ENCODE measurements at places on chromosomes 3 and 15.
A peak's percentile ranks its signal among the peaks of the same experiment; 100 is the strongest.

DNA sequence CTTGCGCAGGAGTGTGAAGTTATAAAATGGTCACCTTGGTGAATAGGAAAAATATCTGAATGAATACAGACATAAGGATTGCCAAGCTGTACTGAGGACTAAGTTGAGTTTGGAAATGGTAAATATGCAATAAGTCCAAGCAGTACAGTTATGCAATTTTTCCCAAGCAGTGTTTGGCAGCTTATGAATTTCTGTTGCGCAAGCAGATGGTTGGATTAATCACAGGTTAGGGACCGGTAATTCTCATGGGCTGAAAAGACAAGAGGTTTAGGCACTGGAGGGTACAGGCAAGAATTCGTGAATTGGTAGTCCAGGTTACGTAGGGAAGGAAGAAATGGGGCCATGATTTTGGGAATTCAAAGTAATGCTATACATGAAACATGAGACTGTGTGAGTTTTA lies 210.3 kb downstream of the RAP2B start:
- DNase-seq: no peak

DNA sequence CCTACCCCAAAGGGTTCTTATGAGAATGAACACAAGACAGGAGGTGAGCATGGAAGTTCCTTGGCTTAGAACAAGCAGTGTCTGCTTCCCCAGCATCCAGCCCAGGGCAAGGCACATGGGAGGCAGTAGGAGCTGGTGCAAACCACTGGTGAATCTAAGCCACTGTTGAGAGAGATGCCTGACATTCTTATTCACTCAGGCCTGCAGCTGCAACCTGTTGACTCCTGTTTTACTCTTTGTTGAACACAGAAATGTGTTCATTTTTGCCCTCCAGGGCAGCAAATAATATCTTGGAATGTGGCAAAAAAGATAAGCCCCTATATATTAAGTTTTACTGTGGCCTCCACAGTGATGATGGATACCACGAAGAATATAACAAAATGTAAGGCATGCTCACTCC lies 8.9 kb upstream of the PAK6 start:
- no peak for DNase-seq

DNA sequence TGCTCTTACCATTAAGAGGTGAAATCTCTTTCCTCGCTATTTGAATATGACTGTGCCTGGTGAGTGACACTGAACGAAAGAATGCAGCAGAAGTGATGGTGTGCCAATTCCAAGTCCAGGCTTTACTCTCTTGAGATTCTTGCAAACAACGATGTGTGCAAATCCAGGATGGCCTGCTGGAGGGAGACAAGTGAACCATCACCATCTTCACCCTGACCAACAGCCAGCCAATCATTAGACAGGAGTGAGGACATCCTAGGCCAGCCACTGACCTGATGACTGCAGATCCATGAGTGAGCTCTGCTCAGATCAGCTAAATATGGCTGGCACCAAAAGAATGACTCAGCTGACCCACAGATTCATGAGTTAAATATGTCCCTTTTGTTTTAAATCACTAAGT lies 878.0 kb downstream of the PDCD6IP start:
- DNase-seq: peak; percentile 65

- DNase-seq: no peak
Measured at GRCh38 chr15:99315636-99316035, 64.4 kb downstream of the LRRC28 start.

GRCh38 chr3:179672918-179673317 lies 20.1 kb downstream of the USP13 start:
- DNase-seq: no peak

- no peak for DNase-seq
Measured at GRCh38 chr15:44804298-44805046, 68.1 kb downstream of the TRIM69 start.

DNA sequence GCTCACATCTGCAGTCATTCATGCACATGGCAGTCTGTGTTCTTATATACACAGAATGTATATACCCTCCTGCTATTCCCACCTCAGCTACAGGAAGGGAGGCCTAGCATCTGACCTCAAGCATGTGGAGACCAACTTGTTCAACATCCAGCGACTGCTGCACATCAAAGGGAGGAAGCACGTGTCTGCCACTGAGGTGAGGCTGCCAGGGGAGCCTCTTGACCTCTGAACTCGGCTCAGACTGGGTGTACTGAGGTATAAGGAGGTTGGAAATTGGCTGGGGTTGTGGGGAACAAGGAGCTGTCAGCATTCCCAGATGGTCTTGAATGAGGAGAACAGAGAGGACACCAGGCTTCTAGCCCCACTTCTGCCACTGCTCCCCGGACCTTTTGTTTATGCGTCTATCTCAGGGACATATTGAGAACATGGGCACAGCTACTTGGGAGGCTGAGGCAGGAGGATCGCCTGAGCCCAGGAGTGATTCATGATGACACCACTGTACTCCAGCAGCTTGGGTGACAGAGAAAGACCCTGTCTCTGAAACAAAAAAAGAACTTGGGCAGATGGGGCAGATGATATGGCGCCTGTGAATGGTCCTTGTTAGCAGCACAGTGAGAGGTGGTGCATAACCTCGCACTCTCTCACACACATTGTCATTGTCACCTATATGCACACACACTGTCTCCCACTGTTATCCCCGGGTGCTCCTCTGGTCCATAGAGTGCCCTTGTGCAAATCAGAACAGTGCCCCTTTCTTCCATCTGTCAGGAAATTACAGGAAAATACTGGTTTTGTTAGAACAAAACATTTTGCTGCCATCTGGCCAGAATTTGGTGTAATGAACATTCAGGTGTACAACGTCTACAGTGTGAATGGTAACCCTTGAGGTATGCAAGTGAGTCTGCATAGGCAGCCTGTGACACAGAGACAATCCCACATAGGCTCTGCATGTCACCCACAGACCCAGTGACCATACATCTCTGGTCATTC lies 5.4 kb downstream of the VILL start:
- no peak for DNase-seq

DNA sequence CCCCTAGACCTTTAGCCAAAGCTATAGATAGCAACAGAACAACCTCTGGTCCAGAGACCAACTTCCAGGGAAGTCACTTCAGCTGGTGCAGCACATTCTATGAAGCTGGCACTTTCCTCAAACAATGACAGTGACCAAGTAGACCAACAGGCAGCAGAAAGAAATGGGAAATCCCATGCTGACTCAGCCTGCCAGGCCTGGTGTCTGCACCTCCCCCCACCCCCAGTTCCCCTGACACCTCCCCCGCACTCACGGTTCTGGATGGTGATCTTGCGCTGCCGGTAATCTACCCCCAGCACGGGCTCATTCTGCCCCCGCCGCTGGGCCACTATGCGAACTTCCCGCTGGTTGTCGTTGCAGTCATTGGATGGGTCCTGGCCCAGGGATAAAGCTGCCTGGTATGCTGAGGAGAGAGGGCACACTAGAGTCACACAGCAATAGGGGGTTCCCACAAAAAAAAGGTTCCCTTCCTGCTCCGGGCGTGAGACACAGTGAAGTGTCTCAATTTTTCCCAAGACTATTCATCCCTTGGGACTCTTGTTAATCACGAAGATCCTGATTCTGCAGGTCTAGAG lies 17.0 kb downstream of the ILDR1 start:
- no peak for DNase-seq

- DNase-seq: peak; percentile 45
Measured at GRCh38 chr3:64399205-64399800, 174.0 kb upstream of the PRICKLE2 start.

DNA sequence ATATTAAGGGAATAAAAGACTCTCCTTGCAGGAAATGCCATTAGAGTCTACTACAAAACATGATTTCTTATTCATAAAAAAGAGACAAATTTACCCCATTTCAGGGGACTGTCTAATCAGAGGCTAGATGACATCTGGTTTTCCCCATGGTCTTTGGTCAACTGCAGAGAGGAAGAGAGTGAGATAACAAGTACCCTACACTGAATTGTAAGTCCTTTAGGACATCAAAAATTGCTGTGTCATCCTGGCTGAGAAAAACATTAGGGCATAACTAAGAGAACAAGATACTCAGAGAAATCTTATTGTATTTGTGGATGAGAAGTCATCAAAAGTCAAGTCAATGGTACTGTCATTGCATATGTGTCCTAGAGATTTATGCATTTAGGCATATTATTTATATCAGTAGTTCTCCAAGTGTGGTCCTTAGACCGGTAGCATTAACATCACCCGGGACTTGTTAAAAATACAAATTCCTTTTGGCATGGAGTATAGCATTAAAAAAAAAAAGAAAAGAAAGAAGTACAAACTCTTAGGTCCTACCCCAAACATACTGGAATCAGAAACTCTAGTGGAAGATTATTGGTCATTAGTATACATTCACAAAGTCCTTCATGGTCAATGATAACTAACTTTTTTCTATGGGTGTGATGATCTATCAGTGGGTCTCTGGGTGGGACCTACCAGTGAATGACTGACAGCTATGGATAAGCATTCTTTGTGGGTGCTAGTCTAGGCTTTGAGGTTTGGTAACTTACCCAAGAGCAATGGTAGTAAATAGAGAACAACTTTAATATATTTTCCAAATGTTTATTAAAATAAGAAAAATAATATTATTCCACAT lies 29.0 kb upstream of the TBC1D5 start:
- DNase-seq: no peak

DNA sequence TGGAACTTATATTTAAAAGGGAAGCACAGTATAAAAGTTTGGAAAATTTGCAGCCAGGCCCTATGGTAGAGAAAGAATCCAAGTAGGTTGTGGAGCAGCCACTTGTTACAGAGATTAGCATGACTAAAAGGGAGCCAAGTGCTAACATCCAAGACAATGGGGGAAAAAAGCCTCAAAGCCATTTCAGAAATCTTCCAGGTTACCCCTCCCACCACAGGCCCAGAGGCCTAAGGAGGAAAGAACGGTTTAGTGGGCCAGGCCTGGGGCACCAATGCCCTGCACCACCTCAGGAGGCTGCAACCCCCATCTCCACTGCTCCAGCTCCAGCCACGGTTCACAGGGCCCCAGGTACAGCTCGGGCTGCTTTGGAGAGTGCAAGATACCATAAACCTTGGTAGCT lies 69.9 kb downstream of the IGF2BP2 start:
- no peak for DNase-seq

DNA sequence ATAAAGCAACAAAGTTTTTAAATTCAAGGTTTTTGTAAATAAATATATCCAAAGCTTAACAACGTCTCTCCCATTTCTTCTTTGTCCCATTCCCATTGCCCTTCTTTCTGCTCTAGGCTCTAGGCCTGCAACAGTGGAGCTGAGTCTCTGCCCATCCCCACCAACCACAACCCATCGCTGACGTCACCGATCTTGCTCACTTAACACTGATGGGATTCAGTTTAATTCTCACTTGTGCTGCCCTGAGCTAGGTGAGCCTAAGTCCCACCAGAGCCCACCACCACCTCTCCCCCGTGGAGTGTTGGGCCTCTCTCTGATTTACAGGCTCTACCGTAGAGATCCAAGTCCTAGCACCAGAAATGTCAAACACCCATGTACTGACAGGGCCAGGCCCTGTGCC lies 61.3 kb upstream of the RAB6B start:
- DNase-seq: no peak

GRCh38 chr3:131794766-131795388 lies 239.9 kb downstream of the CPNE4 start:
- DNase-seq: peak; percentile 48

DNA sequence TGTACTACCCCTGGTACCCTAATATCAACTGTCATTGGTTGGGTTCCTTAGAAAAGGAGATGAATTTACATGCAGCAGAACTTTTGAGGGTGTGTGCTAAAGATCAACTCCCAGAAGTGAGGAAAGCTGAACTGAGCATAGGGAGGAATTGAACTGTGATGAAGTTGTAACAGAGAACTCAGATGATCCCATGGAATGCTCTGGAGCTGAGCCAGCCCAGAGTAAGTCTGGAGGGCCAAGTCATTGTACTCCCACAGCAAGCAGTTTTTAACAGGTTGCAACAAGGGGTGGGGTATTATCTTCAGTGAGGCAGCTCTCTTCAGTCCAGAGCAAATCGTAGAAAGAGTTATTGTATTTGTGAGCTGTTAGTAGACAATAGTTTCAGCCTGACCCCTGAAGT lies 572.3 kb downstream of the PYDC2 start:
- DNase-seq: no peak

GRCh38 chr3:31533169-31534064 lies 692 bp downstream of the STT3B start:
- DNase-seq: no peak

Measured in Caki2 (cell line).